ENCODE measurements at places on chromosomes 1 and 21. TPM values are rescaled to one million over a fixed set of nuclear protein-coding genes. Genes with fewer than 3 reads are reported as not detected.

The MCOLN3 gene
- polyA plus RNA-seq = 5.5 TPM

The S100A14 gene
- polyA plus RNA-seq = 1,249 TPM

The DIRAS3 gene
- 0.14 TPM for polyA plus RNA-seq

The ATP1A4 gene
- not detected for polyA plus RNA-seq

The CLDN19 gene
- 0.06 TPM for polyA plus RNA-seq

The OPTC gene
- not detected for polyA plus RNA-seq

The TSPAN2 gene
- 1.1 TPM for polyA plus RNA-seq

The MEX3A gene
- 1.5 TPM for polyA plus RNA-seq

The CSMD2 gene
- polyA plus RNA-seq = 1.2 TPM

The WNT3A gene
- polyA plus RNA-seq = 0.07 TPM

The PTPRC gene
- polyA plus RNA-seq = not detected

The ALDH4A1 gene
- polyA plus RNA-seq = 52.7 TPM

The SLC25A34 gene
- polyA plus RNA-seq = 0.28 TPM

The OR10Z1 gene
- not detected for polyA plus RNA-seq

The KCNK2 gene
- 0.17 TPM for polyA plus RNA-seq

The CFHR1 gene
- polyA plus RNA-seq = not detected

The HMGCS2 gene
- 0.05 TPM for polyA plus RNA-seq

The FHAD1 gene
- polyA plus RNA-seq = 0.09 TPM

The BARHL2 gene
- not detected for polyA plus RNA-seq

The MPL gene
- 0.07 TPM for polyA plus RNA-seq

The PAPPA2 gene
- polyA plus RNA-seq = 0.05 TPM

The RHCE gene
- 0.09 TPM for polyA plus RNA-seq

The TSSK3 gene
- polyA plus RNA-seq = 0.14 TPM

The DYNLT5 gene
- polyA plus RNA-seq = not detected

The RHOU gene
- 0.31 TPM for polyA plus RNA-seq

The BACE2 gene
- 130 TPM for polyA plus RNA-seq

The FALEC gene
- polyA plus RNA-seq = 0.13 TPM

The UCK2 gene
- 63.0 TPM for polyA plus RNA-seq
